Stimulated activated CD4-positive, alpha-beta T cell treated with anti-CD3 and anti-CD28 coated beads, TNF-alpha, amount 100 ng/mL, for 24 hours (primary cell): ENCODE measurements at places on chromosomes 6 and 20.
A peak's percentile ranks its signal among the peaks of the same experiment; 100 is the strongest.

GRCh38 chr6:39153766-39154397 is 38.9 kb upstream of the SAYSD1 start:
- DNase-seq, result no peak

- DNase-seq, result no peak
These were observed 8.3 kb downstream of the ELOVL2 start for GRCh38 chr6:11035616-11036350.

- DNase-seq, result no peak
These were observed 2.6 kb downstream of the FASTKD5 start for GRCh38 chr20:3156811-3157619.

DNA sequence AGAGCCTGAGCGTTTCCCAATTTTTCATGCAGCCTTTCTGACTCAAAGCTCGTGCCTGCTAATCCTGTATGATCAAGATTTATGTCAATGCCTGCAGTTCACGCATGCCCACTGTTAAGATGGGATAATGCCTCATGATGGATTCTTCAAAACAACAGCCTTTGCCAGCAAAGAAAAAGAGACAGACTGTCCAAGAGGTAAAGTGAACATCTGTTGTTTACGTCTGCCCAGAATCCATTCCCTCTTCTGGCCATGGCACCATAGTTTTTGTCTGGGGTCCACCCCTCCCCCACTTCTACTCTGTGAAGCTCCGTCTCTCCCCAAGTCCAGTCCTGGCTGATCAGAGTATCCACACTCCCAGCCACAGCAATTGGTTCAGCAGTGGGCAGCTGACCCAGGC is 91.9 kb upstream of the EYA2 start:
- no peak for DNase-seq

DNA sequence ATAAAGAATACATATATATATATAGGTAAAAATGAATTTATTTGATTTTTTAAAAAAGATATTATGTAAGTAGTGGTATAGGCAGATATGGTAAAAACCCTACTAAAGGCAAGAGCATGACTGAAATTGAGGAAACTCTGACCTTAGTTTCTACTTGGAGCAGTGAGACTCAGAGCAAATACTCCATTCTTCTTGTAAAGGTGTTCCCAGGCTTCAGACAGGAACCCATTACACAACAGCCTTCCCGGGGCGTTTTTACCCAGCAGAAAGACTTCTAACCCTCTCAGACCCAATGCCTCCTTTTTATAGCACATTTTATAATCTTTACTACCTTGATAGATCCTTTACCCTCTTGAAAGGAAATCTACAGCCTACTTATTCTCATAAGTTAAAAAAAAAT is 124.5 kb downstream of the MTFR2 start:
- DNase-seq, result no peak

GRCh38 chr6:57193177-57193576 is 21.1 kb downstream of the BAG2 start:
- DNase-seq, result no peak

DNA sequence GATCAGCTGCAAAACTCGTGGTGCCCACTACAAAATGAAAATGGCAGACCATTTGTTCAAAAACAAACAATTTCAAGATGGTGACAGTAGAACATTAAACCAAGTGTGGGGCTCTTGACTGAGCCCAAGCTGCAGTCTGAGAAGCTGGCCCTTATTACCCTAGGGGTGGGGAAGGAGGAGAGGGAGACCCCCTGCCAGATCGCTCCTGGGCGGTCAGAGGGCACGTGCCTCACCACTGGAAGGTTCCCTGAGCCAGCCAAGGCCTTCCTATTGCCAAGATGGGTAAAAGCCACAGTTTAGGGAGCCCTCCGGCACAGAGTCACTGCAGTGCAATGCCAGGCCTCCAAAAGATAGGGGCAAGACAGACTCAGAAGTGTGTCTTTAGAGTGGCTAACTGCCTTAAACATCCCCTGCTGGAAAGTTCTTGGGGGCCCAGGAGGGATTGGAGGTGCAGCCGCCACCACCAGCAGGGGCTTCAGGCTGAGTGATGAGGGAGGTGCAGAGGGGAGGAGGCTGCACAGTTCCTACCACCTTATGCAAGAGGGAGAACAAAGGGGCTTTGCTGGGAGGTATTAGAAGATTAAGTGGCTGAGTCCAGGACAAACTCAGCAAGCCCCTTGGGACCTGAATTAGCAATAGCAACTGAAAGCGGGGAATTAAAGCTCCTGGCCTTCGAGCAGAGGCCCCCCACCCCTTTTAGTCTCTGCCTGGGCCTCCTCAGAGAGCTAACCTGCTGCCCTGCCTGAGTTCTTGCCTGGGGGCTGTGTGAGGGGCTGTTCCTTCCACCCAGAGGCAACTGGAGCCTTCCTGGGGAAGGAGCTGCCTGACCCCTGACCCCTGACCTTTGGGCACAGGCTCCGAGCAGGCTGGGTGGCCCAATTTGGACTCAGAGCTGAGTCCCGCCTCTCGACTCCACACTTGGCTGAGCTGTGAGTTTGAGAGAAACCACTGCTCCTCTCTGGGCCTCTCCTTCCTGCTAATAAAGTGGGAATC is 88.4 kb downstream of the VEGFA start:
- DNase-seq, result no peak

- peak; percentile 57 for DNase-seq
These were observed 68.5 kb downstream of the FYN start for GRCh38 chr6:111804627-111805235.

- DNase-seq, result no peak
These were observed 156.3 kb downstream of the FOXA2 start for GRCh38 chr20:22428051-22428450.

GRCh38 chr6:43764772-43765171 is 5.2 kb upstream of the VEGFA start:
- no peak for DNase-seq

GRCh38 chr6:167129159-167129558 is 6.3 kb downstream of the CCR6 start:
- DNase-seq, result no peak

DNA sequence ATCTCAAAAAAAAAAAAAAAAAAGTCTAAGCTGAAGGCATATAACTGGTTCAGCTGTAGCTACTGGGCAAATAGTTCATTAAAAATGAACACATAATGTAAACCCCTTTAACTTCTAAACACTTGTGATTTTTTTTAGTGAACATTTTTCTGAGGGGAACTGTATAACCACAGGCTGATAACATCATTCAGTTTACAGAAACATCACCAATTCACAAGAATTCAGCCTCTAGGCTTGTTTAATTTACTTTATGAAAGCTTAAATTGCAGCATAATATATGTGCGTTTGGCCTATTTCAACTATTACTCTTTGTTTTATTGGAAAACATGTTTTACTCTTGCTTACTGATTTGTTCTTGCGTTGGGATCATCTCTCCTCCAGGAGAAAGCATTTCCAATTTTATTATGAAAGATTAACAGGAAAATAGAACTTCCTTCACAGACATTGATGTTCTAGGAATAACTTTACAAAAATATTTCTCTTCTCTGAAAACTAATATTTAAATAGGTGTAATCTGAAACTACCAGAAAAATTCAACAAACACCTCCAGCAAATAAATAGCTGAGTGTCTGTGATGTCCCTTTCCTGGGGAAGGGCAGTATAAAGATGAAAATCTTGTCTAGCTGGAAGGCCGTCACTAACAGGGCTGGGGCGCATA is 284.5 kb downstream of the UST start:
- no peak for DNase-seq

DNA sequence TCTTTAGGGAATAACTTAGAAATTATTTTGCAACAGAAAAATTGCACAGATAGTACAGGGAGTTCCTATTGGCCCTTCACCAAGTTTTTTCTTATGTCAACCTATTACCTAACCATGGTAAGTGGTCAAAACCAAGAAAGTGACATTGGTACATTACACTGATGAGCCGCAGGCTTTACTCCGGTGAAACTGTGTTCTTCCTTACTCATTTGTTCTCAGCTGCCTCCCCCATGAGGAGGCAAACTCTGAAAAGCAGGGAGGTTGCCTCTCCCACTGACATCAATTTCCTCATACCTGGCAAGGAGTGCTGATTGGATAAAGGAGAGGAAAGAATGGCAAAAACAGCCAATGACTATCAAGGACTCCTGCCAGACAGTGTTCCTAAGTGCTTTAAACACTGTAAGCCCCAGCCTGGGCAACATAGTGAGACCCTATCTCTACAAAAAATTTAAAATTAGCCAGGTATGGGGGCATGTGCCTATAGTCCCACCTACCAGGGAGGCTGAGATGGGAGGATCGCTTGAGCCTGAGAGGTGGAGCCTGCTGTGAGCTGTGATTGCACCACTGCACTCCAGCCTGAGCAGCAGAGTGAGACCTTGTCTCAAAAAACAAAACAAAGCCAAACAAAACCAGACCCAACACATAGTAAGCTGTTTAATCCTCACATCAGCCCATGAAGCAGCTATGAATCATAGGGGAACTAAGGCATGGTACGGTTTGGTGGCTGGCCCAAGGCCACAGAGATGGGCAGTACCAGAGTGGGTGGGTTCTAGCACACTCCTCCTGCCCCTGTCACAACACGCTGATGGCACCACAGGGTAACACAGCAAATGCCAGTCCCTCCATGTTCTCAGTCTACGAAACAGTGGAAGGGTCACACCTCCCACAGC is 24.7 kb downstream of the C20orf203 start:
- DNase-seq, result no peak

DNA sequence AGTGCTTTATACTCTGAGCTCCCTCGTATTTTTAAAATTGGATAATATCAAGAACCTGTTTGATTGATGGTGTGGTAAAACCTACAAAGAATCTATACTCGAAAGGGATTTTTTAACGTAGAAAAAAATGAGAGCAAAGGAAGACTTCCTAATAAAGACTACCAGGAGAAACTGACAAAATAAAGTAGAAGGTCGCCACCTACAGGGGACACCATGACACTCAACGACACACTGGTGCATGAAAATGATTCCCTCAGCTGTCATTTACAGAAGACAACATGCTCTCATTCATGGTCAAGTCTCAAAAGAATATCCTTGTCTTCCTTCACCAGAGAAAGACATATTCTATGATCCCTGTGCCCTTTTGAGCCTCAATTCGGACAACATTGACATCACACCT is 10.1 kb upstream of the NHSL1 start:
- DNase-seq, result no peak
